ENCODE measurements at places on chromosomes 16 and 17.

GRCh38 chr16:27549464-27549745 is 308 bp downstream of the GTF3C1 start:
- no peak for DNase-seq

GRCh38 chr17:48153691-48154358 is 46.3 kb downstream of the SNX11 start:
- DNase-seq, result no peak

GRCh38 chr17:65670667-65671371 is 109.4 kb upstream of the AXIN2 start:
- no peak for DNase-seq

DNA sequence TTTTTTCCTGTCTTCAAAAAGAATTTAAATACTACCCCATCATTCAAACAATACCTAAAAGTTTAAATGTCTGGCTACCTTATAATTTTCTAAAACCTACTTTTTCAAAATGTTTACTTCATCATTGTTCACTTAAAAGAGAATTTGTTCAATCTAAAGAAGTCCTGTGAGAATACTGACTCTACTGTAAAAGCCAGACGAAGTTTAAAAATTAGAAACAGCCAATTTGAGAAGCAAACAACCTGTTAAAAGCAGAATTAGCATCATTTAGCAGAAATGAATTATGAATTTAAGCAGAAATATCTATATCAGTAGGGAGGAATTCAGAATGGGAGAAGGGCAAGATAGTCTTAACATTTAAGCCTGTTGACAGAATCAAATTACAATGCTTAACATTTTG is 2.1 kb downstream of the SKA2 start:
- DNase-seq, result no peak

All from stimulated activated CD4-positive, alpha-beta T cell treated with anti-CD3 and anti-CD28 coated beads, Interleukin-4, amount 100 ng/mL, for 24 hours (primary cell).